NCI-H446 (cell line): ENCODE measurements at places on chromosomes 3 and 15.

DNA sequence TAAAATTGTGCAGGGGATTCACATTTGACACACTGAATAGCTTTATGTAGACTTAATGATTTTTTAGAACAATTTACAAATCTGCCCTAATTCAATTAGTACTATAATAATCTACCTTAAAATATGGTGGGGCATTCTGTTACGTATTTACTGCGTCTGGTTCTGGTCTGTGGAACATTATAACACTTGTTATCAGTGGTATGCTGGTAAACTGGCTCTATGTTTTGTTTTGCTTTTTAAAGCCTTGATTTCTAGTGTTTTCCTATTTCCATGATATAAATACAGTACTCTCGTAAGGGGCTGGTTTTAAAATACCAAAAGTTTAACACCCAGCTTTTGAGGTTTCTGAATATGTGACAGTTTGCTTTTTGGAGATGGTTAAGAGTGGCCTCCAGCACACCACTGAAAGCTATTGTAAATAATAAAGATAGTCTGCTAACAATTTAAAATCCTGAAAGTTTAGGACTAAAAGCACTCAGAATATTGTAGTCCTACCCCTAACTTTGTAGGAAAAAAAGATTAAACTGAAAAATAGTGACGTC is 65.6 kb upstream of the CD47 start:
- DNase-seq = no peak

DNA sequence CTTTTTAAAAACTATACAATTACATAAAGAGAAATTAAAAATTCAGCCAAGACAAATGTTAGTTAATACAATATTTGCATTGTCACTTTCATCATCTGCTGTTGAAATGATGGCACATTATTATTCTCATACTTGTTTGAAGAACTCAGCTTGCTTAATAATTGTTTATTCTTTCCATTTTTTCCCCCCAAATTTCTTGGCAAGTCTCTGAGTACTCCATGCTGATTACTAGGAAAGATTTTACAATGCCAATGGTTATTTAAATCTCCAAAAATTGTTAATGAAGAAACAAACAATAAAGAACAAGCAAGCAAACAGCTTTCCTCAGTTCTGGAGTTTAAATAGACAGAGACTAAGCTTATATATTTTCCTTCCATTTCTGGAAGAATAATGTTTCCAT is 15.1 kb upstream of the STXBP5L start:
- no peak for DNase-seq

DNA sequence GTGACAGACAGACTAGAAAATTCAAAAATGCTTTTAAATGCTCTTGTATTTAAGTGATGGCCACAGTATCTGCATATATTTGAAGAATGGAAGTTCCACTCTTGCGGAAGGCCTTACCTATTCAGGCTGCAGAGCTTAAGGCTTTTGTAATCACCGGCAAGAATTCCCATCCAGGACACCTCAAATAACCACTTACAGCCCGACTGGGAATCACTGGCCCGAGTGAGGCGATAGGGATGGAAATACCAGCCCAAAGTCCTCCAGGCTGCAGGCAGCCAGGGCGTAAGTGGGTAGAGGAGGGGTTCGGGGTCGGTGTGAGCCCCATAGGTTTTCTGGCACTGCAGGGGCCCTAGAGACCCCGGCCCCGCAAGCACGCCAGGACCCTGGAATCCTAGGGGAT is 9.5 kb downstream of the CMTM7 start:
- DNase-seq = no peak

GRCh38 chr3:52904000-52904399 is 6.7 kb upstream of the STIMATE start:
- DNase-seq = no peak

- peak; percentile 26 for DNase-seq
Measured at GRCh38 chr3:133381346-133382109, 18.3 kb upstream of the BFSP2 start.

DNA sequence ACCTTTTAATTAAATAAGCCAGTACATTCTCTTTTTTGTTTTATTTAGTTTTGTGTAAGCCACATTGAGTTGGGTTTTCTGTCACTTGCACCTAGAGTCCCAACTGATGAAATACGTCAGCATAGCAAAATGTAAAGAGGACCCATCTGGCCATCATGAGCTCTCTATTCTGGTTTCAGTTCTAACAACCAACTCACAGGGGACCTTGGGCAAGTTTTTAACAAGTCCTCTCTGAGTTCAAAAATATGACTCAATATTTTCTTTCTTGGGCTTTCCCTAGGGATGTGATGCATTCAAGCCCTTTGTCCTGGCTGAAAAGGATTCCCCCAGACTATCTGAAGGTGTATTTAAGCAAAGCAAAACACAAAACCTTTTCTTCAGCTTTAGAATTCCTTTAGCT is 32.9 kb downstream of the PLCH1 start:
- DNase-seq = no peak

DNA sequence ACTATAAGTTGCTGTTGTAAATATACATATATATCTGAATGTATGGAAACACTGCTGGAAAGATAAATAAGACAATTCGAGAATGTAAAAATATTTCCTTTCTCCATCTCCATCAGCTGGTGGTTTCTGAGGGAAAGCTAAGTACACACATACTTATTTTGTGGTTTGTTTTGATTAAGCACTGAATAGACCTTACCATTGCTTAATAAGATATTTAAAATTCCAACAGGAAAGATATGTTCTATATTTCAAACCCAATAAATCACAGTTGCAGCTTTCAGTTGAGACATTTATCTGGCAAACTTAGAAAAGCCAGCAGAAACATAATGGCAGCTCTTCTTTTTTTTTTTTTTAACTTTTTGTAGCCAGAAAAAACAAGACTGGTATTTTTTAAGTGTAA is 160.4 kb downstream of the VGLL3 start:
- no peak for DNase-seq

DNA sequence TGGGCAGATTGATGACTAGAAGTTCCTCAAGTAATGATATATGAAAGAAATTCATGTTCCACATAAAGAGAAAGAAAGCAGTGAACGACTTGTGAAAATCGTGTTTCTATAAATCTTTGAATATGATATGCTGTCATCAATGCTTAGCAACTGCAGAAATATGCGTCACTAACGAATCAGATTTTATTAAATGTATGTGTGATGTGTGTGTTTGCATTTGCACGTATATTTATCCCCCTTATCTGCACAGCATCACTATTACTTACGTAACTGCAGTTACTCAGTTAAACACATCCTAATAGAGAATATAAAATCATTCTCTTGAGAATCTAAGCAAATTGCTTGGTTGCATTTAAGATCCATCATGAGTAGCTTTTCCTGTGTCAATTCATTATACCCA is 468.6 kb downstream of the FGF12 start:
- no peak for DNase-seq

DNA sequence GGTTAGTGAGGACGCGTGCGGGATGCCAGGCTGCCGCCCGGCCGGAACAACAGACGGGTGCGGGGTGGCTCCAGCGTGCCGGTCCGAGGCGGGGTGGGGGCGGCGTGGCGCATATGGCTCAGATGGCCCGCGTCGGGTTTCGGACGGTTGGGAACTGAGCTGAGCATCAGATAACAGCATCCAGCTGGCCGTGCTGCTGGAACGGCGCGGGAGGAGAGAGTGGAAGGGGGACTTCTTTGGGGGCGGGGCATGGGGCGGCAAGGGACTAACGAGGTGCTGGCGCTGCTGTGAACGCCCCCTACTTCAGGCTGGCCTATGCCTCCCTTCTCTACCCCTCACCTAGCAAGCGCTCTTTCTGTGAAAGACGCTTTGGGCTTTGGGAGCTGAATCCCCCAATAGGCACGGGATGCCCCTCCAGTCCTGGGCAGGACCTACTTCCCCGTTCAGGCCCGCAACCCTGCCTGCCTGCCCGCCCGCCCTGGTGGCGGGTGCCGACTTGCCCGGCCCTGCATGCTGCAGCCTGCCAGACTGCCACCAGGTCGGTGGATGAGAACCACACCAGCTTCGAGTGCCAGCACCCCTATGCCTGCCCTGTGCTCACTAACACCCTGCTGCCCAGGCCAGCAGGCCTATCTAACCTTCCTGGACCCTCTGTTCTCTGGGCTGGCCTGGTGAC is 542 bp downstream of the INKA1 start:
- DNase-seq = no peak

DNA sequence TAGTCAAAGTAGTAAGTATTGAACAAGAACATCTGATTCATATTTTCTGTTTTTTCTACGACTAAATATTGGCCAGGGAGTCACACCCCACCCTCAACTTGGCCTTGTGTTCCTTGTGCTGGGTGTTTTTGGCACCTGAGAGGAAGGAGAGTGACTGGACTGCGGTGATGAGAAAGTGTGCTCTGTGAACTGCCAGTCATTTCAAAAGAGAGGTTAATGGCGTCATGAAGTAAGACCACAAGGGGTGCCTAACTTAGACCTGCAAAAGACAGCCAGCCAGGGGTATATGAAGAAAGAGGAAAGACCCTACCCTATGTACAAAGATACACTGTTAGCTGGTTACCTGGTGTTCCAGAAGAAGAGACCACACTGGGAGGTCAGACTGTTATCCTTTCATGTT is 58.4 kb upstream of the COL8A1 start:
- no peak for DNase-seq

- DNase-seq = no peak
Measured at GRCh38 chr3:64148955-64149653, 76.2 kb downstream of the PRICKLE2 start.
